ENCODE measurements at places on chromosomes 12 and 14.
A peak's percentile ranks its signal among the peaks of the same experiment; 100 is the strongest.

DNA sequence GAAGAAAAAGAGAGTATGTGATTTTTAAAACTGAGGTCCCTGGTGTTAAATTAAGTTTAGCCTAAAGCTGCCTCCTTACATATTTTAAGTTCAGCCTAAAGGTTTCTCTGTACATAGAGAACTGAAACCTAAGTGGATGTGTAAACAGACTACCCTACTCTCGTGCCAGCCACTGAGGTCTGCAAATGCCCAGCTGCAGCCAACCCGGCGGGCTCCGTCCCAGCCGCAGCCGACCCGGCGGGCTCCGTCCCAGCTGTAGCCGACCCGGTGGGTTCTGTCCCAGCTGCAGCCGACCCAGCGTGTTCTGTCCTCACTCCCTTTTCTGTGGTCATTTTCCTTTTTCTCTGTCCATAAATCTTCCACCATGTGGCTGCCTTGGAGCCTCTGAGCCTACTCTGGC is 97.2 kb upstream of the SFSWAP start:
- no peak for DNase-seq

DNA sequence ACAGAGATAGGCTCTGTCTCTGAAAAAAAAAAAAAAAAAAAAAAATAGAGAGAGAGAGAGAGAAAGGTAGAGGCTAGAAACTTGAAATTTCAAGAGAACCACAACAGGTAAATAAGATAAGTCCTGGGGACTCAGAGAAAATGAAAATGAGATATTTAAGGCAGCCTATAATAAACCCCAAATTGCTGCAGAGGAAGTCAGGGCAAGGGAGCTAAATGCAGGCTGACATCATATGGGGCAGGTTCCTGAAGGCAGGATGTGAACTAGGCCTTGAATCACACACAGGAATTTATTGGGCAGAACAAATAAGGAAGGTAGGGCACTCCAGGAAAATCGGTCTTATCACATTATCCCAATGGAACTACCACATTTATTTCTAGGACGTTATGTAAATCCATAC is 54.9 kb upstream of the NUDT4 start:
- no peak for DNase-seq

- DNase-seq, result no peak
Measured at GRCh38 chr12:52235822-52236361, 2.8 kb downstream of the KRT7 start.

- DNase-seq, result no peak
Measured at GRCh38 chr12:40123496-40123895, 17.6 kb upstream of the SLC2A13 start.

DNA sequence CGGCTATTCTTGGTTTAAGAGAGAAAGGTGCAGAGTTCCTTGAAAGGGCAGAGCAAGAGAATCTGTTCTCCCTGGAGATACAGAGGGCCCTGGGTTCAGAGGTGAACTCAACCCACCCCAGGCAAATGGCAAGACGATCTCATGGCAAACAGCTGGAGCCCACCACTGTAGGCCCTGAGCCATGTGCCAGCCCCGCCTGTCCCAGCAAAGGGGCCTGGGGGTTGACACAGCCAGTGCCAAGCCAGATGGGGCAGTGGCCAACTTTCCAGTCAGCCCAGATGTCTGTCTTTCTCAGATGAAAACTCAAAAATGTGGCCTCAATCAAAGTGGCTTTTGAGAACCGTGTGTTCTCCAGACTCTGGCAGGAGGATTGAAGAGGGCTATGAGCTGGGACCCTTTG is 51.8 kb downstream of the ISCA2 start:
- DNase-seq, result peak; percentile 44

- DNase-seq, result peak; percentile 59
Measured at GRCh38 chr14:66281036-66281776, 205.0 kb upstream of the CCDC196 start.

GRCh38 chr12:42166501-42166900 is 21.8 kb upstream of the GXYLT1 start:
- no peak for DNase-seq

DNA sequence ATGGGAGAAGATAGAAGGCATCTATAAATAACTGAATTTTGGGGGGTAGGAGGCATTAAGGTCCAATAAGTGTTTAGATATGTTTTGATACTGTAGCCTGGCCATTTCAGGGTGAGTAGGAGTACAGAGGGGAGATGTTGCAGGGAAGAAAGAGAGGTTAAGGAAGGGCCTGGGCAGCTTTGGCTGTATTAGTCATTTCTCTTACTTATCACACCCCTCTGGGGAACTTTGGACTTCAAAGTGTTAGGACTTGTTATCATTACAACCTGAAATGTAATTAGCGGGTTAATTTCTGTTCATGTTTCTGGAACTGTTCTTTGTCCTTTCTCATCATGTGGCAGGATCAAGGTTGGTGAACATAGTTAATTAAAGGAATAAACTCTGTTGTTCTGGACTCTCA is 40.3 kb downstream of the SUSD6 start:
- DNase-seq, result no peak

DNA sequence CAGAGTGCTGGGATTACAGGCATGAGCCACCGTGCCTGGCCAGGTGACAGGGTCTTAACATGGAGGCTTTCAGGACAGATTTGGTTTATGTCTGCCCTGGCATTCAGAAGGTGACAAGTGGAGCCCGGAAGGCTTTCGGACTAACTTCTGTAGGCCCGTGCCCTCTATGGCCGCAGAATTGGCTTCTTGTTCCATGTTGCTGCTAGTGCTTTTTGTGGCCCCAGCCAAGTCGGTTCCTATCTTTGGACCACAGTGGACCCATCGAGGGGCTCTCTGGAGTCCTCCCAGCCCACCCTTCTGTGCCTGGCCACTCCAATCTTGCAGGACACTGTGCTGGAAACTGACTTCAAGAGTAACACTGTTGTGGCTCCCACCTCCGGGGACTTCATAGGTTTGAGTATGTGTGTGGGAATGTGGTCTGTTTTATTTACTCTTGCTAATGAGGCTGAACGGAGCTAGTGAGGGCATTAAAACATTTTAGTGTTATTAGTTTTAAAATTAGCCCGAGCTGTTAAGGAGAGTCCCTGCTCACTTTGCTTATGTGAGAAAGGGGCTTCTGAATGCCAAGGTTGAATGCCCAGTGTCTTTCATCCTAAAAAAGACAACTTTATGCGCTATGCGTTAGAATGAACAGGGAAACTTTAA is 245.9 kb downstream of the CACNA1C start:
- DNase-seq, result no peak
